GM23338 (cell line): ENCODE measurements at places on chromosomes 5 and 9.

- no peak for DNase-seq
These were observed 1.7 kb upstream of the POMT1 start for GRCh38 chr9:131500939-131501541.

GRCh38 chr5:150154618-150155128, 972 bp downstream of the PDGFRB start:
- DNase-seq: peak; percentile 41

DNA sequence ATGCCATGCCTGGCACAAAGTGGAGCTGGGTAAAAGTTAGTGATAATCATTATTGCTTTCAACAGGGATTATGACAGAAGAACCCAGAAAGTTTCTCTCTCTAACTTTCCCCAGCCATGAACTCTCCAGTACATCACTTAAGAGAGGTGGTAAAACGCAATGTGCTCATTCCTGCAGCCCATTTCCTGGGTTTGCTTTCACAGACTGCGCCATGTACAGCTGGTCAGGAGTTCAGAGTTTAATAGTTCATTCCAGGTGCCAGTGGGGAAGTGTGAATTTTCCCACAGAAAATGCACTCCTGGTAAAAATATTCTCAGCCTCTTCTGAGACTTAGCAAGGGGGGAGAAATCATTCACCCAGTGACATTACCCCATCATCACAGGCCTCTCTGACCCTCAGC, 35.5 kb downstream of the ADAM19 start:
- DNase-seq: no peak

DNA sequence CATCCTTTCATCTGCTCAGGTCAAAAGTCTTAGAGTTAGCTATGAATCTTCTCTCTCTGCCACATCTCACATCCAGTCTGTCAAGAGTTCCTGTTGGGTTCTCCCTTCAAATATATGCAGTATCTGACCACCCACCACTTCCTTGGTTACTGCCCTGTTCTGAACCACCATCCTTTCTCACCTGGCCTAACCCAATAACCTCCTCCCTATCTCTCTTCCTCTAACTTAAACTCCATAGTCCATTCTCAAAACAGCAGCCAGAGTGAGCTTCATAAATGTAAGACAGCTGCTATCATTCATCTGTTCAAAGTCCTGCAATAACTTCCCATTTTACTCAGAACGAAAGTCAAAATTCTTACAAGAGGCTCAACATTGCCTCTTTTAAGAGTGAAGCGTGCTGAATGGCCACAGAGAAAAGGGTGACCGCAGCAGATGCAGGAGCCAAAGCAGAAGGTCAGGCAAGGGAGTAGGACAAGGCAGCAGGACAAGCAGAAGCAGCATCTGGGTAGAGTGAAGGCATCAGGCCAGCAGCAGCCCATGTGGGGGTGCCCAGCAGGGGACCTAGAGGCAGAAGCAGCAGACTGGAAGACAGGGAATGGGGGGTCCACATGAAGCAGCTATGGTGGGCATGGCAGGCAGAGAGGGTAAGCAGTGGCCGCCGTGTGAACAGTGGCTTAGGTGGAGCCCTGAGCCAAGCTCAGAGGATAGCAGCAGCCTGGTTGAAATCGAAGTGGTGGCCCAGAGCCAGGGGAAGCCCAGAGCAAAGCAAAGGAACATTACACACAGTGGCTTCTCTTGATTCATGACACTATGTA, 39.3 kb upstream of the CDC42SE2 start:
- DNase-seq: no peak

- DNase-seq: no peak
These were observed 159.0 kb downstream of the KCTD16 start for GRCh38 chr5:144329681-144330080.

GRCh38 chr5:169904059-169904458, 76.2 kb downstream of the INSYN2B start:
- DNase-seq: no peak

DNA sequence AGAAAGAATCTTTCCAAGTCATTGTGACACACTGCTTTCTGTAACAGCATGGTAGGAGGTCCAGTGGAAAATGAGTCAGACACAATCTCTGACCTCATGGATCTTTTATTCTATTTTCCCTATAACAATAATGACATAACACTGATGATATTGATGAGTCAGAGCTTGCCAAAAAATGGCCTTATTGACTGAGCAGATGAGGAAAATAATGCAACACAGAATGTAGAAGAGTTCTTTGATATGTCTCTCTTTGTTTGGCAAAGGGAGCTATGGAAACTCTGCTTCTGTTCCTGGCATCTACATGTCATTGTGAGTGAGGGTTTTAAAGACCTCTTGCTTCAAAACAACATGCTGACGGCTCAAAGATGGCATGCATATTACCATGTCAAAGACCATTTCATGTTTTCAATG, 443.1 kb upstream of the ZNF608 start:
- no peak for DNase-seq

DNA sequence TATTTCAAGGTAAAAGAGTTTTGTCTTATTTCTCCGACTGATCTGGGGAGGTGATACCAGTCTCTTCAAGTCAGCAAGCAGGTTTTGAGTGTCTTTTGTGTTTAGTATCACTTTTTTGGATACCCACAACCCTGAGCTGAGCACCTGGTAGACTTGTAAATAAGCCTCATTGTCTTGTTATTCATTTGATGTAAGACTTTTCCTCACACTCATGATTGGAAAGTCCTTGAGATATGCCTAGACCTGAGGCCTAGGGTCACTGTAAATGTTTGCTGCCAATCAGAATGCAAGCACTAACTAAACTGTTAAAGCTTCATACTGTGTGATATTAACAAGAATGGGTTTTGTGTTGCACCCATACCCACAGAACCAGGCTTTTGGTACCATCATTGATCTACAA, 100.7 kb upstream of the CKMT2 start:
- DNase-seq: no peak

GRCh38 chr9:97039514-97039860, 545 bp upstream of the CTSV start:
- peak; percentile 84 for DNase-seq

DNA sequence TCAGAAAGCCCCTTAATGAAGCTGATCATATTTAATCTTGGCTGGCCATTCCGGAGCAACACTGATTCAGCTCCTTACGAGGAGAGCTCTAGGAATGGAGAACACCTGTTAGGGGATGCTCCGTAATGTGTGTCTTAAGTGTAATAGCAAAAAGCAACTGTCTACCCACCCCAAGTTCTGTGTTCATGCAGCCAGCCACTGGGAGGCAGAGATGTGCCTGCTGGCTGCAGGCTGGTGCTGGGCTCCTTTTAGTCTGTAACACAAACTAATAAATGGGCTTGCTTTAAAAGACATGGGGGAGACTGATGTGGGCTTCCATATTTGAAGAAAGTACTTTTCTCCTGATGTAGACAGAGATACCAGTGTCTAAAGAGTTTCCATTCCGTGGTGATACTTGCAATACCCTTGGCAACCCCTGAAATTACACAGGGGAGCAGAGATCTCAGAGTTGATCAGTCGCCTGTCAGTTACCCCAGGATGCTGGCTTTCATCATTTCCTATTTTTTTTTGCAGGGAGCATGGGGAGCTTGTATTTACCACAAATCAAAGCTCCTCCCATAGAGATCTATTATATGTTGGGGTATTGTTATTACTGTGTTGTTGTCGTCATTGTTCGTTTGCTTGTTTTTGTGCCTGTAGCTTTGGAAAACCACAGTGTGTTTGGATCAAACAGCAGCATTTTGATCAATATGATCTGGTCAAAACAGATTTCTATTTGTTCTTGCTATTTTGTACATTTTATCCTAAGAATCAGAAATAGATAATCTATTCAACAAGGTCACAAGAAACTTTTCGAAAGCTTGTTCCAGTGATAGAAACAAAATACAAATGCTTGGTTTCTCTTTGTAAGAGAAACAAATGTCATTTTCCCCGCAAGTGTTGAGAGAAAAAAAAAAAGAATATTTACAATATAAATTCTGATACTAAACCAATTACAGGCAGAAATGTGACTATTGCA, 65.8 kb downstream of the MTX3 start:
- peak; percentile 62 for DNase-seq

DNA sequence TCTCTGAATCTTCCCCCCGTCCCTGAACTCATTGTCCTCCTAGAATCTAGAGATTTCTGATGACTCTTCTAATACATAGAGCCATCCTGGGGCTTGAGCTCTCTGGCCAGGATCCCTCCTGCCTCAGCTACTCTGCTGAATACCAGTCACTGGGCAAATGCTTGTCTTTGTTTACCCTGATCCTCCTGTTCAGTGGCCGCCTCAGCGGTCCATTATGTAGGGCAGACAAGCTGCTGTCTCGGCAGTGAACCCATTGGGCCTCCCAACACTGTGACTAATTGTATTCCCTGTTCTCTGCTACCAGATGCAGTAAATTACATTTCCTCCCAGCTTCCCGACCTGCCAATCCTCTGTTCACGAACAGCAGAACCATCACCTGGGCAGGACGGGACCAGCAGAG, 151.6 kb downstream of the PALM2AKAP2 start:
- no peak for DNase-seq

DNA sequence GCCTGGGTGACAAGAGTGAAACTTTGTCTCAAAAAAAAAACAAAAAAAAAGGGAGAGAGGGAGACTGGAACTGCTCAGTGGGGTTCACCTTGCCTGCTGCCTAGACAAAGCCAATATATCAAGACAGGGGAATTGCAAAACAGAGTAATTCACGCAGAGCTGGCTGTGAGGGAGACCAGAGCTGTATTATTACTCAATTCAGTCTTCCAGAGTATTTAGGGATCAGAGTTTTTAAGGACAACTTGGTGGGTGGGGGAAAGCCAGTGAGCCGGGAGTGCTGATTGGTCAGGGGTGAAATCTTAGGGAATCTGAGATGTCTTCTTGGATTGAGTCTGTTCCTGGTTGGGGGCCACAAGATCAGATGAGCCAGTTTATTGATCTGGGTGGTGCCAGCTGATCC, 25.6 kb upstream of the SPIN1 start:
- DNase-seq: no peak
